ENCODE measurements at places on chromosomes 4 and X.

- no peak for DNase-seq
Observed at GRCh38 chrX:19698122-19698521, 182.8 kb upstream of the MAP3K15 start.

GRCh38 chr4:2792711-2793585 lies at the start of gene SH3BP2:
SH3BP2 (plus strand) TSS chr4:2793085; CDS start chr4:2820618, 27,533 bp downstream.
- DNase-seq: peak; percentile 78

DNA sequence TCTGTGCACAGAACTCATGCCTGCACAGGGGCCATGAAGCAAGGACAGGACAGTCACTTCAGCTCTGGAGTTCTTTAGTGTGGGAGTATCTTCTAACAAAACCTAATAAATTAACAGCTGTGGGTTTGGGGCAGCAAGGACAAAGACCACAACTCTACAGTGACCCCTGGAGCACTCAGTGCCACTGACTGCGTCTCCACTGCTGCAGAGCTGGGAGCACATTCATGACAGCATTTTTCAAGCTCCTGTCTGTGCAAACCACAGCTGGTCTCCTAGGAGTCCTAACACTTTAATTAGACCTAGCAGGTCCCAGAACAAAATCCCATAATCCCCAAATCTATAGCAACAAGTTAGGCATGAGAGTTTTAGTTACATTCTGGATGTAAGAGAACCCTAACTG lies 76.5 kb downstream of the RTL9 start:
- no peak for DNase-seq

DNA sequence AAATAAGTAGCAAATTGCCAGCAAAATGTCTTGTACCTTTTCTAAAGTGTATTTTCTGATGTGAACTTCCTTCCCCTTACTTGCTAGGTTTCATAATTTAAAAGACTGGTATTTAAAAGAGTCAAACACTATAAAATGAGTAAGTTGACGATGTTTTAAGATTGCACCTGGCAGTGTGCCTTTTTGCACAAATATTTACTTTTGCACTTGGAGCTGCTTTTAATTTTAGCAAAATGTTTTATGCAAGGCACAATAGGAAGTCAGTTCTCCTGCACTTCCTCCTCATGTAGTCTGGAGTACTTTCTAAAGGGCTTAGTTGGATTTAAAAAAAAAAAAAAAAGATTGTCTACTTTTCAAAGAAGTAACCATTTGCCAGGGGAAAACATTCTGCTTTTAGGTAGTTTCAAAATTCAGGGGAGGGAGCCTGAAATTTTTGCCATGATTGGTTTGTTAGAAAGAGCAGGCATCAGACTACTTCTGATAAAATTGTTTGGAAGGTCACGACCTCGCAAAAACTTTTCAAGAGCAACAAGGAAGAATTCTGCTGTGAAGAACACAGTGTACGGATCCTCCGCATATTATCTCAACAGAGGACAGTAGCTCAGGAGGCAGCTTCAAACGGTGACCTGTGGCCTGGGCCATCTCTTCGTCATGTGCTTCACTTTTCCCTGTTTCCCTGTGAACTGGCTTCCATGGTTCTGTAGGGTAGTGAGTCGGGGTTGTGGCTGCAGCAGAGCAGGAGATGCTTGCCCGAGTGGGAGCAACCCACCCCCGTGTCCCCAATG lies 66.1 kb downstream of the CDS1 start:
- no peak for DNase-seq

GRCh38 chr4:130640592-130640991 lies 1544.6 kb downstream of the C4orf33 start:
- DNase-seq: no peak

- DNase-seq: no peak
Observed at GRCh38 chr4:158043971-158044618, 128.7 kb downstream of the GASK1B start.

DNA sequence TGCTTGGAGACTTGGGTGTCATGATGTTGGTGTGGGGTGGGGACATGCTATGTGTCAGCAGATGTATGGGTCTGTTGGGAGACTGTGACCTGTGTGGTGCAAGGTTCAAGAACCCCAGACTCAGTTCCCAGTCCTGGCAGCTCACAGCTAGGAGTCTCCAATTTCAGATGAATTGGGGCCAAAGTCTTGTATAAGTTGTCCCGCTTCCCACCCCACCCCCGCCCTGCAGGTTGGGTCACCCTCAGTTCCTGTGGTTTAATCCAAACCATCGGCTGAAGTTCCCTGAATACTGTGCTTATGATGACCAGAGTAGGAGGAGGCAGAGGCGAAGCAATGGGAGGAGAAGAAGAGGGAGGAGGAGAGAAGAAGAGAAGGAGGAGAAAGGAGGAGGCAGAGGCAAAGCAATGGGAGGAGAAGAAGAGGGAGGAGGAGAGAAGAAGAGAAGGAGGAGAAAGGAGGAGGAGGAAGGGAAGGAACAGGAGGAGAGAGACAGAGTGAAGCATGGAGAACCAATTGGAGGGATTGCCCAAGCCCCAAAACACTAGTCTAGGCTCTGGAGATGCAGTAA lies 112.6 kb downstream of the EFNB1 start:
- DNase-seq: no peak
